ENCODE measurements at places on chromosomes 6 and 20.

- no peak for DNase-seq
These were observed 67.3 kb upstream of the JAG1 start for GRCh38 chr20:10741060-10741459.

GRCh38 chr6:138571181-138571580 lies 71.9 kb upstream of the NHSL1 start:
- DNase-seq, result no peak

DNA sequence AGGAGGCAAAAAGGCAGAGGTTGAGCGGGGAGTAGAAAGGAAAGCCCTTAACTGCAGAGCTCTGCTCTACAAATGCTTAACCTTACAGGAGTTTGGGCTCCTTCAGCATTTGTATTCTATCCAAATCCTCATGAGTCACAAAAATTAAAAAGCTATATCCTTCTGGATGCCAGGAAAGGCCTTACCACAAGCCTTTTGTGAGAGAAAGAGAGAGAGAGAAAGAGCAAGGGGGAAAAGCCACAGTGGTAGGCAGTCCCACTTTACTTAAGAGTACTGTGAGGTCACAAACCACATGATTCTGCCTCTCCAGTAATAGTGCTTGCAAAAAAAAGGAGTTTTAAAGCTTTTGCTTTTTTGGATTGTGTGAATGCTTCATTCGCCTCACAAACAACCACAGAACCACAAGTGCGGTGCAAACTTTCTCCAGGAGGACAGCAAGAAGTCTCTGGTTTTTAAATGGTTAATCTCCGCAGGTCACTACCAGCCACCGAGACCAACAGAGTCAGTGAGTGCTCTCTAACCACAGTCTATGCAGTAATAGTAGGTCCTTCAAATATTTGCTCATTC lies at the start of gene RUNX2:
TSS of gene RUNX2 (plus strand) at position 375 of the 567 bp plus-strand sequence. CDS start 397 bp downstream, outside the sequence.
- DNase-seq, result no peak

DNA sequence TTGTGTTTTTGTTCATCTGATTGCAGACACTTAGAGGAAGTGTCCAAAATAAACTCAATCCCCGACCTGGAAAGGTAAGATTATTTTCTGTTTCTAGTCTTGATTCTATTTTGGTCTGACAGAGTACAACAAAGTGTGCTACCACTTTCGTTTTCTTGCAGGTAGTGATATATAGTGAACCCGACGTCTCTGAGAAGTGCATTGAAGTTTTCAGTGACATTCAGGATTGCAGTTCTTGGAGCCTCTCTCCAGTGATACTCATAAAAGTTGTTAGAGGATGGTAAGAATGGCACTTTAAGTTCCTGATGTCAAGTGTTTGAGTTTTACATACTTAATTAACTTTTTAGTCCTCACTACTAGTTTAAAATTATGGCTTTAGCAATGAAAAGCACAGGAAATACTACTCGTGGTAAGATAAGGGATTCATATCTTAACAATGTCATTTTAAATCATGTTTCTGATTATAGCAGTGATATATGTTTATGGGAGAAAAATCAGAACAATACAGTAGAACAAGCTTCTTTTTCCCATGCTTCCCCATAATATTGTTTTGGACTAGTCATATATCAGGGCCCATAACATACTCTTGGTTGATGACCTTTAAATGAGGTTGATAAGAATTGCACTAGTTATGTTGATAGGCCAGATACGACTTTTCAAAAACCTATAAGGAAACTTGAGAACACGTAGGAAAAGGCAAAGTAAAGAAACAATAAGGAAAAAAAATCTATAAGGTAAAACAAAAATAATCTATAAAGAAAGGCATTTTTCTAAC lies 104.0 kb downstream of the RTN4IP1 start:
- DNase-seq, result no peak

GRCh38 chr6:110849781-110850180 lies 24.8 kb upstream of the AMD1 start:
- DNase-seq, result no peak

- peak; percentile 95 for DNase-seq
These were observed 639 bp upstream of the GTPBP2 start for GRCh38 chr6:43629505-43630300.

- DNase-seq, result no peak
These were observed 30.1 kb downstream of the RAMACL start for GRCh38 chr6:166556336-166556735.

DNA sequence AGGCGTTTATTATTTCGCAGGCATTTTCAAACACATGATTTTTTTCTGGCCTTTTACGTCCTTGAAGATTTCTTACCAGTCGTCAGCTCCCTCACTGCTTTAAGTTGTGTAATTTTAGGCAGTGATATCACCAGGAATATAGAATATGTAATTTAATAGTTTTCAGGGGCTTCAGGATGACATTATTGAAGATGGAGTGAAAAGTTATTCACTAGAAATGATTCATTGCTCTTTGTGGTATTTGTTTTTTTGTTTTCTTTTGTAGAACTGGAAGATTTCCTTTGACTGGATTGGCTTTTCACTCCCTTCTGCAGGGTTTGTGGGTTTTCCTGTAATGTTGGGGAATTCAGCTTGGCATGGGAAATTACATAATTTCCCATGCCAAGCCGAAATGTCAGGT lies 2.0 kb downstream of the LRRC1 start:
- DNase-seq, result no peak

DNA sequence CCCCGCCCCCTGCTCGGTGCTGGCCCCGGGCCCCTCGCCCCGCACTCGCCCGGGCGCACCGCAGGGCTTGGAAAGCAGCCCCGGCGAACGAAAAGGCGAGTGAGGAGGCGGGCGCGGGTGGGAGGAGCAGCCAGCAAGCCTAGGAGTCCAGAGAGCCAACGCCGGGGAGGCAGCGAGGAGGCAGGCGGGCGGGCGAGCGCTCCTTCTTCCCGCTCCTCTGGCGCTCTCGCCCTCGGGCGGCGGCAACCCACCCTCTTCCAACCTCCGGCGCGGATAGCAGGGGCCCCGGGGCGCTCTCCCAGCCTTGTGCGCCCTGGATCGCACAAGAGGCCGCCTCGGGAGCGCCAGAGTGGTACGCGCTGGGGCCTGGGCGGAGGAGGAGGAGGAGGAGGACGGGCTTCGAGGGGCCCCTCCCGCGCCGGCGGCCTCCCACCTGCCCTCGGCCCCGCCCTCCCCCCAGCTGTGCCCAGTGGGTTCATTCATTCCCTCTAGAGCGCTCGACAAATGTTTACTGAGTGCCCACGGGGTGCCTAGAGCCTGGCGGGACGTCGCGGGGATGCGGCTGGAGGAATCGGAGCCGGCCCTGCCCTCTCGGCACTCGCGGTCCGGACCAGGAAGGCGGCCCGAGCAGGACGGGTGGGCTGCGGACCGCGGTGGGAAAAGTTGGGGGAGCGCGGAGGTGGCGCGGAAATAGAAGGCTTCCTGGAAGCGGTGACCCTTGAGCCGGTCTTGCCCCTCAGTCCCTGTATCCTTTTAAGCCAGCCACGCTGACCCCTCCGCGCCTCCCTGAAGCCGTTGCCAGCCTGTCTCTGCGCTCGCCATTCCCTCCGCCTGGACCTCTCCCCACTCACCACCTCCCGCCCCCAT lies at the start of gene BMP7:
TSS of gene BMP7 (minus strand) at position 351 of the 867 bp plus-strand sequence. CDS start 519 bp downstream, outside the sequence.
- DNase-seq, result peak; percentile 76
